Activated T-helper 2 cell treated with anti-CD3 and anti-CD28 coated beads, Interferon-gamma antibody, Interleukin-2, Interleukin-4, amounts not matched to agents 10 μg/mL and 5 μg/mL and 100 μg/mL, durations not matched to agents 14 hours and 24 hours and 36 hours (primary cell): ENCODE measurements at places on chromosomes 3 and 15. TPM values are rescaled to one million over a fixed set of nuclear protein-coding genes. Genes with fewer than 3 reads are reported as not detected.

- DNase-seq: no peak
Observed at GRCh38 chr3:158845765-158846350, 44.0 kb downstream of the MFSD1 start.

DNA sequence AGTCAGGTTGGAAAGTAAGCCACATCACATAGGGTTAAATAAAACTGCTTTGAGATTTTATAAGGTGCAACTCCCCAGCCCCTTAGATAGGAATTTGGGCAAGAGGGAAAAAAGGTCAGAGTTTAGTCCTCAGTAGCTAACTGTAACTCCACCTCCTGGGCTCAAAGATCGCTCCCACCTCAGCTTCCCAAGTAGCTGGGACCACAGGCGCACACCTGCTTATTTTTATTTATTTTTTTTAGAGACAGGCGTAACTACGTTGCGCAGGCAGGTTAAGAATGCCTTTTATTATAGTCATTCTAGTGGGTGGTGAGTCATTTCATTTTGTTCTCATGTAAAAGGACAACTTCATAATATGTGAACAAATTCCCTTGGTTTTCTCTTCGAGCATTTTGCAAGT, 14.7 kb downstream of the TM2D3 start:
- DNase-seq: no peak

DNA sequence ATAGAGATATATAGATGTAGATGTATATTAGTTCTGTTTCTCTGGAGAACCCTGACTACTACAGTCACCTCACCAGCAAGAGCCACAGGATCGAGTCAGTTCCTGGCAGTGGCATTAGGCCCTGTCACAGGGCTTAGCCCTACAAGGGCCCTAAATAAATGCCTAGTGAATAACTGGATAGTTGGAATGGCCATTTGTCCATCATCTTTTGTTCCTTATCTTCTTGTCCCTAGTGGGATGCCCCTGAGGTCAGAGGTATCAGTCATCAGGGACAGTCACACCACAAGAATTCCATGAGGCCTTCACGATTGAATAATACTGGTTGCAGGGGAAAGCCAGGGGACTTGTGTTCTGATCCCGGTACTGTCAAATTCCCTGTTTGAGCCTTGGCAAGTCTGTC, 204.9 kb upstream of the PPP2R3A start:
- no peak for DNase-seq

DNA sequence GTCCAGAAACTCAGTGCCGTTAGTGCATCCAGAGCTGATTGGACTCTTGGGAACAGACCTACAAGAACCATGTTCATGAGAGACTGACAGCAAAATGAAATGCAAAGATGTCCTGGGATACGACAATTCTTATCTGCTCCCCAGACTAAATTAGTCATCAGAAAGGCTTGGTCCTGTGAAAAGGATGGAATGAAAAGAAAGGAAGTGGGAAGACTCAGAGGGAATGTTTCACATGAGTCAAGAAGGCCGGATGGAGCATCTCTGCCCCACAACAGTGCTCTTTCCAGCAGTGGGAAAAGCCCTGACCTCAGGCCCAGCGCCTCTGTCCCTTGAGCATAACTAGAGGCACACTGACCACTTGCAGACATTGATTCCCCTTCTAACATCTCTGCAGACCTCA, 39.3 kb upstream of the UACA start:
- DNase-seq: no peak

DNA sequence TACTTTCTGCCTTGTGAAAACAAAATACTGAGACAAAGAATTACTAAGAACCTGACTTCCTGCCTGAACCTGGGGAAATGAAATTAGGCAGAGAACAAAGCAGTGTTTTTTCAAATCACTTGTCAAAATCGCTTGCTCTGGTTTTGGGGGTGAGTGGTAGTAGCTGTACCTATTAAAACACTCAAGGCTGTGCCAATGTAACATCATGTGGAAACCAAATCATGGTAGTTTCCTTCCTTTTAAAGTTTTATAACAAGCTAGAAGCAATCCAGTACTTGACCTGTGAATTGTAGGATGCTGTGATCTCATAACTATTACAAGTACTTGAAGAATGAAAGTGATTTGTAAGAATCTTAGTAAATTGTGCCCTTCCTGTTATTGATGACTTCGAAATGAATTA, 6.7 kb downstream of the CMTM8 start:
- no peak for DNase-seq

- no peak for DNase-seq
Observed at GRCh38 chr3:171732756-171733155, 77.5 kb downstream of the PLD1 start.

DNA sequence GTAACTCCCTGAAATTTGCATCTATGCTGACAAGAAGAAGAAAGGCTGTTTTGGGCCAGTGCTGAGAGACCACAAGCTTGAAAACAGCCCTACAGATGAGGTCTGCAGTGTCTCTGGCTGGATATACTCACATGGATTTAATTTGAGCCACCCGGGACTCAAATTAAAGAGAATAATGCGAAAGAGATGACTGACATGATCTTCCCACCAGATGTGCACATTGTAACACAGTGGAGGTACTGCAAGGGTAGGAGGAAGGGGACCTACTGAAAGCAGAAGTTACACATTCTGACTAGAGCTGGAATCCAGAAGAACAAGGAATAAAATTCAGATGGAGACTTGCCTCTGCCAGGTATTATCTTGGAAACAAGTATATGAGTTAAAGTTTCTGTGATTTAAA, 728.3 kb upstream of the SGO1 start:
- no peak for DNase-seq

The LMAN1L gene
- total RNA-seq: 0.32 TPM in 1 of 2 replicates, not detected in the other

The CLEC3B gene
- 0.21 TPM in 1 of 2 replicates, not detected in the other for total RNA-seq

The NRG4 gene
- not detected in 2 replicates for total RNA-seq

The SSUH2 gene
- 0.18 TPM in 1 of 2 replicates, not detected in the other for total RNA-seq

The KBTBD13 gene
- total RNA-seq: not detected in 2 replicates

The SNRPN gene
- 38.2 and 38.6 TPM in 2 replicates for total RNA-seq

The GATA2 gene
- 0.09 and 0.28 TPM in 2 replicates for total RNA-seq

The GALK2 gene
- 29.8 and 33.3 TPM in 2 replicates for total RNA-seq

The PGBD4 gene
- 3.4 and 3.7 TPM in 2 replicates for total RNA-seq
